Stimulated activated CD4-positive, alpha-beta T cell treated with anti-CD3 and anti-CD28 coated beads, TNF-alpha, amount 100 ng/mL, for 4 hours (primary cell): ENCODE measurements at places on chromosomes 7 and 10.

GRCh38 chr7:101410743-101411507, 48.2 kb downstream of the COL26A1 start:
- no peak for DNase-seq

DNA sequence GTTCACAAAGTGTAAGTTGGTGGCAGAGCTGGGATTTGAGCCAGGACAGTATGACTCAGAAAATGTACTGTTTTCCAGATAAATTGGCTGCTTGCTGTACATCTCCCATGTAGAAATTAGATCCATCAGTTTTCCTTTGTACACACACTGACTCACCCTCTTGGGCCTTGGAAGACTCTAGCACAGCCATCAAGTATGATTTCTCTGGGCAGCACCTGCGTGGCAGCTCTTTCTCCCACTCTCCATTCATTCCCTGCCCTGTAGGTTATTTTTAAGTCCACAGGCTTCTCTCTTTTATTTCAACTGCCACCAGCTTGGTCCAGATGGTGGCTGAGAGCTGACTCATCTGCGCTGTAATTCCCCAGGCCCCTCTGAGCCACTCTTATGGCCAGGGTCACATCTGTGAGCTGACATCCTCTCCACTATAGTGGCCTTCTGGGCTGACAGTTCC, 28.3 kb upstream of the SDK1 start:
- DNase-seq = no peak

GRCh38 chr10:103838862-103839518, 16.4 kb downstream of the SH3PXD2A start:
- no peak for DNase-seq

DNA sequence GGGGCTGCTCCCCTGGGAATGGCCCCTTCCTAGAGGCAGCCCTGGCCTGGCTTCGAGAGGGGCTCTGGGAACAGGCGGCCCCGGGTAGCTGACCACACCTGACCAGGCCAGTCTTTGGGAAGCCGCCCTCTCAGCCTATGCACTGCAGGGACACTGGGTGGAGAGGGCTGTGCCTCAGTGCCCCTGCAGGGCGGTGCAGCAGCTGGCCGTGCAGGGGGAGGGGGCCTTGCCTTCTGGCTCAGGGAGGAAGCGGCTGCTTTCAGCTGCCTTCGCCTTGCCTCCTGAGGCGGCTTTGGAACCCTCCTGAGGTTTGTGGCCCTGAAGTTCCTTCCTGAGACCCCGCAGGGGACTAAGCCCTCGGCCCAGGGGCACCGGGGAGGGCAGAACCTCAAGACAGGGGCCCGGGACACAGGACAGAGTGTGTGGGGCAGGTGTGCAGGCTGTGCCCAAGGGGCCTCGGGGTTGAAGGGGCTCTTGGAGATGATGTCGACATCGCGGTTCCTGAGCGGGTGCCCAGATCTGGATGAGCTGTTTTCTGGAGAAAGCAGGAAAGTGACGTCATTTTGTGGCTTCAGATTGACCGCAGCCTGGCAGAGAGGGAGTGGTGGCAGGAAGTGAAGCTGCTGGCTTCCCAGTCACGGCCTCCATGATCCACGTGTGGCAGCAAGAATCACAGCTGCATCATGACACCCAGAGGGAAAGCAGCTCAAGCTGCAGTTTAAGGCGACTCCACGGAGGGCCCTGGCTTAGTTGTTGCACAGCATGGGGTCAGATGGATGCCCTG, 17.7 kb downstream of the ADAM8 start:
- DNase-seq = peak; percentile 74

DNA sequence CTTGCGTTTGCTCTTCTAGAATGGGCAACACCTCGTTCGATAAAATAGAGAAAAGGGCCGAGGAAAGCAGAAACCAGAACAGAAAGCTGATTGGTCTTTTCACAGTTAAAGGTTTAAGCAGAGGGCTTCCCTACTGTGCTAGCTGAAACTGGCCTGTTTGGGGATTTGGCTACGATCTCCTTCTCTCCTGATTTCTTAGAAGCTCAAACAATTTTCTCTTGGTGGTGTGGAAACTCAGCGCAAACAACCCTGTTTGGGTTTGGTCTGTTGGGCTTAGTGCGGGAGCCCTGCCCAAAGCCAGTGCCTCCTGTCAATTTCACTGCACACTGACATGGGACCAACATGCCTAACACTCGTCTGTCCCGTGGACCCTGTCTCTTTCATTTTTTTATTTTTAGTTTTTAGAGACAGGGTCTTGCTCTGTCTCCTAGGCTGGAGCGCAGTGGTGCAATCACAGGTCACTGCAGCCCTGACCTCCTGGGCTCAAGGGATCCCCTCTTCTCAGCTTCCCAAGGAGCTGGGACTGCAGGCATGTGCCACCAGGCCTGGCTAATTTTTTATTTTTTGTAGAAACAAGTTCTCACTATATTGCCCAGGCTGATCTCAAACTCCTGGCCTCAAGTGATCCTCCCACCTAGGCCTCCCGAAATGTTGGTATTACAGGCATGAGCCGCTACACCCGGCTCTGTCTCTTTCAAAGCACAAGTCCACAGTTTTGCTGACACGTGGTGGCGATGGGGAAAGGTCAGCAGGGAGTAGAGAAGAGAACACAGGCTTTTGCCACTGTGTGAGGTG, 16.5 kb upstream of the BNIP3 start:
- no peak for DNase-seq

DNA sequence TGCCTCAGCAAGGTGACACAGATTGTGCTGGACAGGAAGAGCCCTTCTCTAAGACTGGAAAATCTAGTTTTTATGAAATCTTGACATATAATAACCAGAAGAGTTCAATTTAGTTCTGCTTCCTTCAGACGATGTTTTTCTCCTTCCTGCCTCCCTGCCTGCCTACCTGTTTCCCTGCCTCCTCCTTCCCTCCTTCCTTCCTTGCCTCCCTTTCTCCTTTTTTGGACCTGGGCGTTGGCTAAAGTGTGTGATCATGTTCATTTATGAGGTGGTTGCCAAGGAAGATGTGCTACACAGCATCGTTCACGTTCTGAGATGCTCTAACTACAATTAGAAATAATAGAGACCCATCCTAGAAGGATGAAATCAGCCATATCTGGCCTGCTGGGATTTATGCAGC, 224.6 kb downstream of the PHTF2 start:
- DNase-seq = no peak

DNA sequence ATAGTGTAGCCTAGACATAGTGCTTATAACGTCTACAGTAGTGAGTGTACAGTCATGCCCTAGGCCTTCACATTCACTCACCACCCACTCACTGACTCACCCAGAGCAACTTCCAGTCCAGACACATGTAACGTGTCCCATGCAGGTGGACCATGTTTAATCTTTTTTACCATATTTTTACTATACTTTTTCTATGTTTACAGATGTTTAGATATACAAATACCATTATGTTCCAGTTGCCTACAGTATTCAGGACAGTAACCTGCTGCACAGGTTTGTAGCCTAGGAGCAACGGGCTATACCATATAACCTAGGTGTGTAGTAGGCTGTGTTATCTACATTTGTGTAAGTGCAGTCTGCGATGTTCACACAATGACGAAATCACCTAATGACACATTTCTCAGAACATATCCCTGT, 11.0 kb downstream of the MPP7 start:
- DNase-seq = peak; percentile 11

GRCh38 chr10:326894-327635, 191.8 kb downstream of the ZMYND11 start:
- DNase-seq = no peak

DNA sequence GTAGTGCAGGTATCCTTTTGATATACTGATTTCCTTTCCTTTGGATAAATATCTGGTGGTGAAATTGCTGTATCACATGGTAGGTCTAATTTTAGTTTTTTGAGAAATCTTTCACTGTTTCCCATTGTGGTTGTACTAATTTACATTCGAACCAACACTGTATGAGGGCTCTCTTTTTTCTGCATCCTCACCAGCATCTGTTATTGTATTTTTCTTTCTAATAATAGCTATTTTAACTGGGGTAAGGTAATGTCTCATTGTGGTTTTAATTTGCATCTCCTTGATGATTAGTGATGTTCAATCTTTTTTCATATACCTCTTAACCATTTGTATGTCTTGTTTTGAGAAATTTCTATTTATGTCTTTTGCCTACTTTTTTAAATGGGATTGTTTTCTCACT, 335.4 kb upstream of the MTPN start:
- DNase-seq = no peak

DNA sequence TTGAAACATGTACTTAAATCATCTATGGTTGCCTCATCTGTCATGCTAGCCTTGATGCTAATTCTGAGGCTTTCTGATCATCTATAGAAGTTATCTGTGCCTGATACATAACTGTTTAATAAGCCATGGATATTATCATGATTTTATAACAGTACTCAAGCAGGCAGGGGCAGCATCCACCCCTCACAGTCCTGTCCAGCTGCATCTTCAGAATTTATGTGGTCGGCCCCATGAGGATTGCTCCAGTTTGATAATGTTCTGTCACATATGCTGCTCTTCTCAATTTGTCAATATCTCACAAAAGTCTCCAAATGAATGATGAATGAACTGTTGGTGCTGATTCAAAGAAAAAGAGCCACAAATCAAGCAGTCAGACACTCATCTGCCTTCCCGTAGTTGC, 335.1 kb upstream of the POM121L12 start:
- DNase-seq = no peak

- DNase-seq = no peak
These were observed 6.4 kb downstream of the CYP3A7 start for GRCh38 chr7:99728615-99729014.
